ENCODE measurements at places on chromosomes 2 and 18.

- DNase-seq: no peak
Observed at GRCh38 chr18:22344445-22344844, 73.3 kb downstream of the CTAGE1 start.

DNA sequence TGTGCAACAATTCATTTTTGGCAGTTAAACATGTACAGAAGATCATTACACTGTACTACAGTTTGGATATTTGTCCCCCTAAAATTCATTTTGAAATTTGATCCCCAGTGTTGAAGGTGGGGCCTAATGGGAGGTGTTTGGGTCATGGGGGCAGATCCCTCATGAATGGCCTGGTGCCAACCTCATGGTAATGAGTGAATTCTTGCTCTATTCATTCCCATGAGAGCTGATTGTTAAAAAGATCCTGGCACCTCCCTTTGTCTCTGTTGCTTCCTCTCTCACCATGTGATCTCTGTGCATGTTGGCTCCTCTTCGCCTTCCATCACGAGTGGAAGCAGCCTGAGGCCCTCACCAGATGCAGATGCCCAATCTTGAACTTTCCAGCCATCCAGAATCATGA is 140.6 kb downstream of the GCA start:
- no peak for DNase-seq

DNA sequence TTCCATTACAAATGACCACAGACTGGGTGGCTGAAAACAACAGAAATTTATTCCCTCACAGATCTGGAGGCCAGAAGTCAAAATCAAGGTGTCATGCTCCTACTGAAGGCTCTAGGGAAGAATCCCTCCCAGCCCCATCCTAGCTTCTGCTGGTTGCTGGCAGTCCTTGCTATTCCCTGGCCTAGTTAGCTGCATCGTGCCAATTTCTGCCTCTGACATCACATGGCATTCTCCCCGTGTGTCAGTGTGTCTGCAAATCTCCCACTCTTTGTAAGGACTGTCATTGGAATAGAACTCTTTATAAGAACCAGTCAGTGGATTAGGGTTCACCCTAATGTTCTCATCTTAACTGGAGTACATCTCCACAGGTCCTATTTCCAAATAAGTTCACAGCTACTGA is 30.5 kb upstream of the NCKAP5 start:
- DNase-seq: no peak

DNA sequence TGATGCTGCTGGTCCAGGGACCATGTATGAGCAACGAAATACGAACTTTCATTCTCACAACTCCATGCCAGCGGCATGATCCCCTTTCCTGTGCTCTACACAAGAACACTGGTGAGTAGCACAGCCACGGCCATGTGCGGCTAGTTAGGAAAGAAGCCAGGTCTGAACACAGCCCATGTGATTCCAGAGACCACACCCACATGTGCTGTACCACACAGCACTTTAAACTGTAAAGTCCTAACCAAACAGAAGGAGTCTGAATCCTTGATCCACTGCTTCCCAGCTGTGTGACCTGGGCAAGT is 33.0 kb upstream of the ACAA2 start:
- DNase-seq: peak; percentile 30

GRCh38 chr2:217142649-217143266 is 282.9 kb upstream of the TNP1 start:
- DNase-seq: no peak

GRCh38 chr2:168593713-168594112 is 137.6 kb downstream of the CERS6 start:
- peak; percentile 45 for DNase-seq

- peak; percentile 5 for DNase-seq
Observed at GRCh38 chr2:54768772-54769428, 45.4 kb downstream of the EML6 start.

GRCh38 chr2:234145511-234145910 is 95.0 kb downstream of the SPP2 start:
- no peak for DNase-seq

GRCh38 chr2:168432565-168433186 is 23.4 kb upstream of the CERS6 start:
- DNase-seq: no peak
